HFFc6 (cell line): ENCODE measurements at places on chromosomes 3 and 15. TPM values are rescaled to one million over a fixed set of nuclear protein-coding genes. Genes with fewer than 3 reads are reported as not detected.

- peak overlapping the region; percentile 97 for H3K4me3 ChIP-seq
- peak; percentile 7 for DNase-seq
- H3K27ac ChIP-seq, result peak overlapping the region; percentile 91
- peaks cover 25% of the 10 kb centered on the region for H3K36me3 ChIP-seq
Measured at GRCh38 chr3:111072031-111072921, 660 bp downstream of the NECTIN3 start.

- H3K36me3 ChIP-seq, result no peaks in the 10 kb centered on the region
- no peak for DNase-seq
- no peak overlapping the region for H3K27ac ChIP-seq
- no peaks in the 10 kb centered on the region for H3K4me1 ChIP-seq
- no peaks in the 10 kb centered on the region; the same call in 1 of the 2 replicates for H3K27me3 ChIP-seq
Measured at GRCh38 chr3:119073258-119074001, 38.8 kb upstream of the IGSF11 start.

- no peak overlapping the region for H3K4me3 ChIP-seq
- H3K27me3 ChIP-seq, result peaks cover 2% of the 10 kb centered on the region; the same call in 1 of the 2 replicates
- H3K27ac ChIP-seq, result peak overlapping the region; percentile 86
- peak; percentile 81 for DNase-seq
- H3K4me1 ChIP-seq, result peaks cover 29% of the 10 kb centered on the region
- H3K36me3 ChIP-seq, result peaks cover 9% of the 10 kb centered on the region; the same call in 1 of the 2 replicates
Measured at GRCh38 chr3:156892701-156893100, 66.5 kb downstream of the LEKR1 start.

GRCh38 chr3:60053526-60054265 is 1003.9 kb upstream of the CFAP20DC start:
- H3K4me3 ChIP-seq, result no peak overlapping the region
- no peak for DNase-seq
- no peaks in the 10 kb centered on the region for H3K4me1 ChIP-seq
- no peak overlapping the region for H3K27ac ChIP-seq
- peaks cover 7% of the 10 kb centered on the region; the same call in 1 of the 2 replicates for H3K36me3 ChIP-seq

GRCh38 chr15:50138391-50138790 is 19.4 kb upstream of the ATP8B4 start:
- H3K4me1 ChIP-seq, result peaks cover 75% of the 10 kb centered on the region
- DNase-seq, result no peak
- H3K27ac ChIP-seq, result peak overlapping the region; percentile 99
- H3K36me3 ChIP-seq, result peaks cover 7% of the 10 kb centered on the region
- H3K27me3 ChIP-seq, result peaks cover 3% of the 10 kb centered on the region

DNA sequence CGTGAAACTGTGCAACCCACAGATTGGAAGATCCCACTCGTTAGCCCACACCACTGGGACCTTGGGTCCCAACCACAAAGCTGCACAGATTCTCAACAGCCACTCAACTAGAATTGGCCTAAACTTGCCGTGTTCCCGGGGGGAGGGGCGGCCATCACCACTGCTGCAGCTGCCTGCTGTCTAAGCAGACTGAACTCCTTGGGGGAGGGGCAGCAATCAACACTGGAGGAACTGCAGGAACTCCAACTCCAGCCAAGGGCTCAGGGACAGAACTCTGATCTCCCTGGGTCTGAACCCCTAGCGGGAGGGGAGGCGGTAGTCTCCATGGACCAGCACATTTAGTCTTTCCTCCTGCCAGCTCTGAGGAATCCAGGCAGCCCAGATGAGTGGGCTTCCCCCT is 205.9 kb downstream of the RSL24D1 start:
- H3K36me3 ChIP-seq, result peaks cover 5% of the 10 kb centered on the region; the same call in 1 of the 2 replicates
- H3K27me3 ChIP-seq, result no peaks in the 10 kb centered on the region; the same call in 1 of the 2 replicates
- no peaks in the 10 kb centered on the region for H3K4me1 ChIP-seq
- H3K27ac ChIP-seq, result no peak overlapping the region
- no peak for DNase-seq

- H3K36me3 ChIP-seq, result peaks cover 17% of the 10 kb centered on the region; the same call in 1 of the 2 replicates
- H3K4me1 ChIP-seq, result peaks cover 72% of the 10 kb centered on the region
- peaks cover 2% of the 10 kb centered on the region; the same call in 1 of the 2 replicates for H3K27me3 ChIP-seq
- peak overlapping the region; percentile 94 for H3K4me3 ChIP-seq
Measured at GRCh38 chr3:42652611-42653302, 740 bp upstream of the ZBTB47 start.

GRCh38 chr15:29133791-29134190 is 135.8 kb downstream of the NSMCE3 start:
- H3K27me3 ChIP-seq, result peaks cover 13% of the 10 kb centered on the region
- DNase-seq, result no peak
- H3K4me1 ChIP-seq, result no peaks in the 10 kb centered on the region

GRCh38 chr3:171005648-171006047 is 20.9 kb downstream of the SLC2A2 start:
- H3K4me3 ChIP-seq, result peak overlapping the region; percentile 35
- DNase-seq, result peak; percentile 50
- no peaks in the 10 kb centered on the region; the same call in 1 of the 2 replicates for H3K27me3 ChIP-seq
- peaks cover 56% of the 10 kb centered on the region for H3K4me1 ChIP-seq

- peaks cover 5% of the 10 kb centered on the region; the same call in 1 of the 2 replicates for H3K36me3 ChIP-seq
- DNase-seq, result no peak
- H3K27me3 ChIP-seq, result peaks cover 28% of the 10 kb centered on the region
- no peak overlapping the region for H3K27ac ChIP-seq
- no peaks in the 10 kb centered on the region for H3K4me1 ChIP-seq
- no peak overlapping the region for H3K4me3 ChIP-seq
Measured at GRCh38 chr3:98746882-98747281, 16.3 kb upstream of the ST3GAL6 start.

GRCh38 chr3:119562307-119562961 is 3.0 kb upstream of the CD80 start:
- H3K4me1 ChIP-seq, result no peaks in the 10 kb centered on the region
- H3K36me3 ChIP-seq, result no peaks in the 10 kb centered on the region
- no peak overlapping the region for H3K4me3 ChIP-seq
- DNase-seq, result no peak

DNA sequence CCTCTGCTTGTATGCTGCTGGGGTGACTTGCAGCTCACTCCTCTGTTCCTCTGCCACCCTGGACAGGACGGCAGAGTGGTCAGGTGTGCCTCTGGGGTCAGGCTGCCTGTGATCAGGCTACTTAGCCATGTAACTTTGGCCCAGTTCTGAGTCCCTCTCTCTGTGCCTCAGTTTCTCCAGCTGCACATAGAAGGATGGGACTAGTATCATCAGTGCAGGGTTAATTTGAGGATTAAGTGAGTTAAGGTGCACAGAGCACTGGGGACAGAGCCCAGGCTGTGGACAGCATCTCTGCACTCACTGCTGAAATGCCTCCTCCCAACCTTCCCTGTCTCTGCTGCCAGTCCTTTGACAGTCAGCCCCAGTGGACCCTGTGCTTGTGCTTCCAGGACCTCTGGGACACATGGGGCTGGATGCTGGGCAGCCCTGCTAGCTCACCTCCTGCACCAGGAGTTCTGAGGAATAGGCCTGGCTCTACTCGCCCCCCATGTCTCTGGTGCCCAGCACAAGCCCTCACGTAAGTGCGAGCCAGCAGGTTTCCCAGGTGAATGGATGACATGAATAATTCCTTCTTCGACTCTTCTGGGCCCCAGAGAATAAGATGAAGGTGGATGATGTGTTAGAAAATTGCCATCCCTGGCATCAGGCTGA is 19.3 kb upstream of the PRR23E start:
- DNase-seq, result no peak
- peak overlapping the region; percentile 70; the same call in 1 of the 2 replicates for H3K27ac ChIP-seq
- H3K4me3 ChIP-seq, result peak overlapping the region; percentile 41; the same call in 1 of the 2 replicates
- peaks cover 34% of the 10 kb centered on the region for H3K4me1 ChIP-seq
- no peaks in the 10 kb centered on the region for H3K36me3 ChIP-seq
- H3K27me3 ChIP-seq, result peaks cover 5% of the 10 kb centered on the region

- no peak overlapping the region for H3K4me3 ChIP-seq
- H3K36me3 ChIP-seq, result no peaks in the 10 kb centered on the region
- no peaks in the 10 kb centered on the region; the same call in 1 of the 2 replicates for H3K4me1 ChIP-seq
- no peak overlapping the region for H3K27ac ChIP-seq
Measured at GRCh38 chr3:18223571-18223970, 201.6 kb downstream of the SATB1 start.

DNA sequence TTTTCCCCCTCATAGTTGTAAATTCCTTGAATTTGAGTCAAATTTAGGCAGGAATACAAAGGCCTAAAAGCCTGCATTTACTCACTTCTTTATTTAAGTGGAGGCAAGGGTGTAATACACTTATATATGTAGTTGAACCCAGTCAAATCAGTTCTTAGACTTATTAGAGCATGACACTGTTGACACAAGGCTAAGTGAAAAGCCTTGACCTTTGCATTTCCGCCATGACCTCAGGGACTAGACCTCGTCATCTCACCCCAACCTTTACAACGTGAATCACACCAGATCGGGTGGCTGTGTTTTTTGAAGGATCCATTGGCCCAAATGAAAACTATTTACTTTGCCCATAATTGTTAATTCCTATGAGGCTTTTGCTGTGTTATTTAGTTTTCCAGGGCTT is 774.4 kb downstream of the ROBO1 start:
- H3K27ac ChIP-seq, result no peak overlapping the region
- peaks cover 13% of the 10 kb centered on the region for H3K4me1 ChIP-seq
- no peaks in the 10 kb centered on the region for H3K27me3 ChIP-seq
- DNase-seq, result no peak
- H3K4me3 ChIP-seq, result no peak overlapping the region

Gene THSD4
- total RNA-seq, result 33.9 to 45.4 TPM (median 35.4 TPM) in 3 replicates

Gene CCDC54
- total RNA-seq, result not detected in 2 replicates

Gene GOLGA6D
- total RNA-seq, result not detected in 3 replicates

Gene RTP1
- total RNA-seq, result not detected in 3 replicates

Gene ARHGAP31
- total RNA-seq, result 16.6 to 18.0 TPM (median 17.2 TPM) in 3 replicates

Gene FBLN2
- 55.7 to 83.7 TPM (median 77.2 TPM) in 3 replicates for total RNA-seq

Gene CHAC1
- 21.7 to 24.0 TPM (median 23.7 TPM) in 3 replicates for total RNA-seq

Gene SAXO2
- total RNA-seq, result 0.51 to 1.4 TPM in 2 of 3 replicates, not detected in the other

Gene MST1R
- 0.64 to 1.2 TPM (median 0.68 TPM) in 3 replicates for total RNA-seq

Gene TKT
- 335 to 495 TPM (median 367 TPM) in 3 replicates for total RNA-seq

Gene WDR72
- total RNA-seq, result not detected in 3 replicates

Gene TGM5
- total RNA-seq, result not detected in 3 replicates

Gene IL16
- 0.08 TPM in 1 of 3 replicates, not detected in the others for total RNA-seq
